ENCODE measurements at places on chromosomes 6 and 20.

DNA sequence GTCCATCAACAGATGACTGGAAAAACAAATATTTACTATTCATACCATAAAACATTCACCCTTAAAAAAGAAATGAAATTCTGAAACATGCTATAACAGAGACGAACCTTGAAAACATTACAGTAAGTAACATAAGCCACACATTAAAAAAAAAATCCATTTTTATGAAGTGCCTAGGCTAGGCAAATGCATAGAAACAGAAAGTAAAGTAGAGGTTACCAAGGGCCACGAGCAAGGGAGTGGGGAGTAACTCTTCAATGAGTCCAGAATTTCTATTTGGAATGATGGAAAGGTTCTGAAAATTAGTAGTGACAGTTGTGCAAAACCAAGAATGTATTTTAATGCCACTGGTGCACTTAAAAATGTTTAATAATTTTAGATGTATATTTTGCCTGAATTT lies 47.7 kb downstream of the STAU1 start:
- DNase-seq = no peak

GRCh38 chr6:83978324-83978734 lies 55.2 kb upstream of the MRAP2 start:
- DNase-seq = no peak

DNA sequence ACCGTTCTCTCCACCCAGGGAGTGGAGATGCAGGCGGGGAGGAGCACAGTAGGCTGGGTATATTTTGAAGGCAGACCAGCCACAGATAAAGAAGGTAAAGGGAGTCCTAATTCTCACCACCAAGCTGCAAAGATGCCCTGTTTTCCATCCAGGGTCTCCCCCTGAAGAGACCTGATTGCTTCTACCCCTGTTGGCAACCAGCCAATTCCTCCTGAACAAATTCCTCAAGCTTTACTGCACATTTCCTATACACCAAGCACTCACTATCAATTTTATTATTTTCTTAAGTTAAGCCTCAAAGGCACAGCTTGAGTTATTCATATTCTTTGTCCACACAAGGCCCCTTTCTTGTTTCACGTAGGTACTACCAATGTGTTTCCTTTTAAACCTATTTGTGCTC lies 214.4 kb downstream of the EYA2 start:
- no peak for DNase-seq

- DNase-seq = no peak
These were observed 26.4 kb downstream of the KIF6 start for GRCh38 chr6:39698789-39699188.

- no peak for DNase-seq
These were observed 5.9 kb downstream of the TMEM239 start for GRCh38 chr20:2822073-2822472.

DNA sequence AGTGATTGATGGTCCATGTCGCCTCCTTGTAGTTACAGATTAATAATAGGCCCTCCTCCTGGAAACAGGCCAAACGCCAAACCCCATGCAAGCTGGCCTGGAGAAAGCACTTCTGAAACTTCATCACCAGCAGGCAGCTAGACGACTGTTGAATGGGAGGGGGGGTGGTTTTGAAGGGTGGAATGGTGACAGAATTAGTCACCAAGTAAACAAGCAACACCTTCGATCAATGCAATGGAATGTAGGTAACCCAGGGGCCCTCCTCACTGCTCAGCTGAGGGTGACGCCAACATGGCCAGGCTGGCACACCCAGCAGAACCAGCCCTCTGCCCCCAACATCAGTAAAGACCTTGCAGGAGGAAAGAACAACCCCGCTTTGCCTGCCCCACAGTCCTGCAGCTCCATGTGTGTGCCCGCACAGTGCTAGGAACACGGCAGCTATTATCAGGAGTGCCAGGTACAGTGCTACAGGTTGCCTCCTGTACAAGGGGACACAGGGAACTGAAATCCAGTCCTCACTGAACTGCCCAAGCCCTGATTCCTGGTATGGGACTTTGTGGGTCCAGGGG lies 2.7 kb downstream of the BCAS1 start:
- DNase-seq = peak; percentile 93

DNA sequence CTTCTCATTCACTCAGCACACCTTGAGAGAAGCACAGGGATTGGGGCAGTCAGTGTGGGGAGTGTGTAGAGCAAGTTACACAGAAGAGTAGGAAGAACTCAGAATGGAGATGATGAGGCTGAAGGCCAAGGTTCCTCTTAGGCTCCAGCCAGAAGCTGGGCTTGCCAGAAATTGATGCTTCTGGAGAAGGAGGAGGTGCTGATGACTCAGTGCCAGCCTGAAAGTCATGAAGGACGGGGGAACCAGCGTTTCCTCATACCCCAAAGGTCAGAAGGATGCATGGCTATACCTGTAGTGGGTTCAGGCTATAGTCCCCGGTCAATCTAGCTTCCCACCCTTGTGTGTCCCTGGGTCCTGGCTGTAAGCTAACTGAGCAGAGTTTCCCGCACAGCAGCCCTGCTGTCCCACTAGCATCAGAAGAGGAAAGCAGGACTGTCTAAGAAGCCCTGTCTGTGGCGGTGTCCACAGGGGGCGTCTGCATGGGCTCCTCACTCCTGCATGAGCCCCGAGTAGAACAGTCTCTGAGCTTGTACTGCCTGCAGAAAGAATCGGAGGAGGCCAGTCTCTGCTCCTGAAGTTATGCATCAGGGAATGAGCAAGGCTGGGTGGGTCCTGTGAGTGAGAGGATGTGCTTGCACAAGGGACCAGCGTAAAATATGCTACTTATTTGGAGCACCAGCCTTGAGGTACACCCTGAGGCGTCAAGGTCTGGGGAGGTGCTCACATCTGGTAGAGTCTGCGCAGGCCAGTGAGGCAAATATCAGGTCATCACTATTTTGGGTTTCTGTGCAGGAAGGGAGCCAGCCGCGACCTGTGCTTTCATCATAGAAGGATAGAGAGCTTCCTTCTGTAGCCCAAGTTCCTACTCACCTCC lies 148.5 kb downstream of the MRPL14 start:
- DNase-seq = no peak

GRCh38 chr20:37359836-37360235 lies 13.9 kb downstream of the SRC start:
- DNase-seq = no peak

Data from colonic mucosa (tissue), 4 donors.